ENCODE measurements at places on chromosomes 2 and 18. TPM values are rescaled to one million over a fixed set of nuclear protein-coding genes. Genes with fewer than 3 reads are reported as not detected.
A peak's percentile ranks its signal among the peaks of the same experiment; 100 is the strongest.

Gene MC2R
- total RNA-seq, result not detected

DNA sequence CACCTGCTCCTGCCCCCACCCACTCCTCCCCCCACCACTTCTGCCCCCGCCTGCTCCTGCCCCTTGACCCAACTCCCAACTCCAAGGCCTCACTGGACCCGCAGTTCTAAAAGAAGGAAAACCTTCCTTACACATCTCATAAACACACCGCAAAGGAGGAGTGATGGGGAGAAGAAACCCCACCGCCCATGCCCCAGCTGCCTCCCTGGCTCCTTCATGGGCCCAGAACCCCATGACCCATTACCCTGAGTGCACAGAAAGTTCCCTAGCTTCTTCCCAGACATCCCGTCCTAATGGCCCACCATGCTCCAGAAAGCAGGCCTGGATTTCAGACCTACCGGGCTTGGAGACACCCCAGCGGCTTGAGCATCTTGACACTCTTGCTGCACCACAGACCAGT, 17.8 kb upstream of the CNDP2 start:
- H3K27me3 ChIP-seq, result peaks cover 26% of the 10 kb centered on the region
- no peak for DNase-seq
- no peak overlapping the region for H3K4me3 ChIP-seq
- no peak overlapping the region for H3K27ac ChIP-seq
- H3K36me3 ChIP-seq, result no peaks in the 10 kb centered on the region

Gene NT5DC4
- total RNA-seq, result not detected

DNA sequence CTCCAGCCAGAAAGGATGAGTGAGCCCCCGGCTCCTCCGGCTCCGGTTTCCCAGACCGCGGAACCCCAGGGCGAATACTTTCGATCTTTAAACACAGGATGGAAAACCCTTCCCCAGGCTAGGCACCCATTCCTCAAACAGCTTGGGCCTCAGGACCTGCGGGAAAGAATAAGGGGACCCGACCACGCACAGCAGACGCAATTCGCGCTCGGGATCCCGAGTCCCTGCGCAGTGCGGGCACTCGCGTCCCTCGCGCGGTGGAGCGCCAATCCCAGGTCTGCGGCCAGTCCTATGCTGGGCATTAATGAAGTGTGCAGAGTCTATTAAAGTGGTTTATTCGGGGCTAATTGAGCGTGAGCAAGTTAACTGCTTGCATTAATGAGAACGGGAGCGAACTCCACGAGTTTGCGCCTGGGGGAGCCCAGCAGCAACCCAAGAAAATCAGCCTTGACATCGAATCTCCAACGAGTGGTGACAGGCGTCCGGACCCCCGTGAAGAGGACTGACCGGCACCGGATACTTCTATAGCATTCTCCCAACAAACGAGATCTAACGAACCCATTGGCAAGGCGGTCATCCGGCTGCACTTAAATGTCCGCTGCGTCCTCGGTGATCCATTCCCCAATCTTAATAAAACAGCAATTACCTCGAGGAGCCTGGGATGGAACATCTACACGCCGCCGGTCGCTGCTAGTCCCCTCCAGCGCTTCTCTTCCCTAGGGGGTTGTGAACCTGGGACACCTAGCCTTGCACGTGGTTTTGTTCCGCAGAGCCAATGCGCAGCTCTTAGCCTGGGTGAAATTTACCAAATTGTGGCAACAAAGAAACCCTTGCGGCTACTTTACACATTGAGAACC, 1.6 kb downstream of the OSR1 start:
- peaks cover 7% of the 10 kb centered on the region for H3K27me3 ChIP-seq
- H3K36me3 ChIP-seq, result peaks cover 25% of the 10 kb centered on the region
- H3K4me3 ChIP-seq, result peak overlapping the region; percentile 95

DNA sequence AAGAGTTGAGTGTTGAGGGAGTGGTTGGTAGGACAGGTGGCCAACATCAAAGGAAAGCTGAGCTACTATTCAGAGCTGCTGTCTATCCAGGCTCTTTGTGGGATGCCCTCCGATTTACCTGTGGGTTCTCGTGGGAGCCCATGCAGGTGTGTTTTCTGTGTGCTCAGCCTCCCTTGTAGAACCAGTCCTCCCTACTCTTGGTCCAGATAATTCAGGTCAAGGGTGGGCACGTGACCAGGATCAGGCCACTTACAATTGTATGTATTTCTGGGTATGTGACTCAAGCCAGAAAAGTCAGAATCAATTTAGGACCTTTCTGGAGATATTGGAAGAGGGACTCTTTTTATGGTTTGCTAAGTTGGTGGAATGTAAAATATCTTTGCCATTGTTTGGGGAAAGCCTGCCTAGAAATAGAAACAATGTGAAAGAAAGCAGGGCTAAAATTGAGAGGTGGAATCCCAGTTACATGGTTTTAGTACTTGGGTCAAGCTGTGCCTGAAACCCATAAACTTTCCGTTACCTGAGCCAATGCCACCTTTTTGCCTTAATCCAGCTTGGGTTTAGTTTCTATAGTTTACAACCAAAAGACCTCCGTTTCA, 93.2 kb downstream of the PDCL3 start:
- no peak overlapping the region for H3K4me3 ChIP-seq
- no peaks in the 10 kb centered on the region for H3K36me3 ChIP-seq
- peaks cover 44% of the 10 kb centered on the region for H3K27me3 ChIP-seq
- H3K4me1 ChIP-seq, result no peaks in the 10 kb centered on the region
- DNase-seq, result no peak
- H3K27ac ChIP-seq, result no peak overlapping the region

- no peaks in the 10 kb centered on the region for H3K27me3 ChIP-seq
- DNase-seq, result peak; percentile 9
- H3K4me1 ChIP-seq, result peaks cover 32% of the 10 kb centered on the region
- H3K36me3 ChIP-seq, result no peaks in the 10 kb centered on the region
Measured at GRCh38 chr2:149200109-149200520, 130.3 kb upstream of the LYPD6 start.

DNA sequence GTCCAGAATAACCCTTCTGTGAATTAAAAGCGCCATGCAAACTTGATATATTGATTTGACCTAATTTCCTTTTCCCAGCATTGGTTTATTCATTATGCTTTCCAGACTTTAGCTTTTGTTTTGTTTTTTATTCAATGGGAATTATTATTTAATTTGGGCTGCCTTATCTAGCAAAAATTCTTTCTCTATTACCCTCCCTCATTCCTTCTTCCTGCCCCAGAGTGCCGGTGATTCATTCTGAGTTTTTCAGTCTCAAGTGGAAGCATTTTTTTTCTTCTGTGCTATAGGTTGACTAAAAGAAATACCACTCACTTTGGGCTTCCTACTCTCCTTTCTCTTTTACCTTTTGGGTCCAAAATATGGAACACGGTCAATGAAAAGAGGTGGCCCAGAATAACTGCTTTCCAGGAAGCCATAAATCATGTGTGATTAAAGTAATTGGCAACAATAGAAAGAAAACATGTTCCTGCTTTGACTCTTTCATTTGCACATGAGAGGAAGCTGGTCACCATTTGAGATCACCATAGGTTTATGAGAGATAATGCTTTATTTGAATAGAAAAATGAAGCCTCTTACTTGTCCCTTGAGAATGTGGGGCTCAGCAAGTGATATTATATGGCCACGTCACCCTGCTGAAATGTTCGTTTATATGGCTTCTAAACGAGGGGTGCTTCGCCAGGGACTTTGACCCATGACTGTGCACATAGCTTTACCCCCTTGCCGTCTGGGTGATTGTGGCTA, 422.8 kb upstream of the ZEB2 start:
- peaks cover 80% of the 10 kb centered on the region for H3K4me1 ChIP-seq
- H3K27ac ChIP-seq, result peak overlapping the region; percentile 87
- H3K4me3 ChIP-seq, result peak overlapping the region; percentile 60
- DNase-seq, result peak; percentile 54

Gene CYTIP
- not detected for total RNA-seq

- H3K27me3 ChIP-seq, result no peaks in the 10 kb centered on the region
- no peak overlapping the region for H3K27ac ChIP-seq
- no peaks in the 10 kb centered on the region for H3K36me3 ChIP-seq
- no peaks in the 10 kb centered on the region for H3K4me1 ChIP-seq
- no peak overlapping the region for H3K4me3 ChIP-seq
- no peak for DNase-seq
Measured at GRCh38 chr18:53754154-53754553, 470.3 kb downstream of the MBD2 start.
